ENCODE measurements at places on chromosomes 13 and 19.

DNA sequence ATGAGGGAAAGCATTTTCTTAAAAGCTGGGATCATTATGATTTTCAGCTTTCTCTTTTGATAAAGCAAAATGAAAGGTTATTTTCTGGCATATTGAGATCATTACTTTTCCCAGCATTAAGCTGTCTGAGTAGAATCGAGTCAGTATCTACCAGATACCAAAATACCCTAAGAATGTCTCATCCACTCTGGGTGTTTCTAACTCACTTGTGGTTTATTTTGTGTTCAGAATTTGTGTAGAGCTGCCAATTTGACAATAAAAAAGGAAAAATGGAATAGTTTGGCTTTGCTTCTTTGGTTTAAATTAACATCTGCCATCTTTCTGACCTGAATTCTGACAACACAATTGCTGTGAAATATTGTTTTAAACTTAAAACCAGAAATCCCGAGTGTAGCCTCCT lies 438.7 kb upstream of the ARGLU1 start:
- no peak for DNase-seq

DNA sequence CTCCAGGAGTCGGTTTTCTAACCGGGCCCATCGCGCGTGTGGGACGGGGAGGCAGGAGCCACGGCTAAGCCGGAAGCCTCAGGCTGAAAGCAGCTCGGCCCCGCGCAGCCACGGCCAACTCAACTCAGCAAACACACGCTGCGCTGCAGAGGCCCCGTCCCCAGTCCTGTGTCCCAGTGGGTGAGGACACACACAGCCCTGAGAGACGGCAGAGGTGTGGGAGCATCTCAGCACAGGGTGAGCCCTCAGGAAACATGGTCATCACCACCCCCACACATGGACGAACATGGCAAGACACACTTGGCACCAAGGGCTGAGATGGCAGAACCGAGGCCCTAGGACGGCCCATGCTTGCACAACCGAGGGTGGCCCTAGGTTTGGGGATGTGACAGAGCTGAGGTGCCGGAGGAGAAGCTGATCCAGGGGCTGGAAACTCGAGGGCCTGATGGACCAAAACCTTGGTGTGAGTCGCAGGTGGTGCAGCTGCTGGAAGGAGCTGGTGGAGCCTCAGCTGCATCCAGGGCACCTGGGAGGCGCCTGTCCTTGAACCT lies 29.0 kb upstream of the C13orf46 start:
- DNase-seq = no peak

GRCh38 chr13:92573467-92574057 lies 653.0 kb upstream of the GPC6 start:
- DNase-seq = no peak

DNA sequence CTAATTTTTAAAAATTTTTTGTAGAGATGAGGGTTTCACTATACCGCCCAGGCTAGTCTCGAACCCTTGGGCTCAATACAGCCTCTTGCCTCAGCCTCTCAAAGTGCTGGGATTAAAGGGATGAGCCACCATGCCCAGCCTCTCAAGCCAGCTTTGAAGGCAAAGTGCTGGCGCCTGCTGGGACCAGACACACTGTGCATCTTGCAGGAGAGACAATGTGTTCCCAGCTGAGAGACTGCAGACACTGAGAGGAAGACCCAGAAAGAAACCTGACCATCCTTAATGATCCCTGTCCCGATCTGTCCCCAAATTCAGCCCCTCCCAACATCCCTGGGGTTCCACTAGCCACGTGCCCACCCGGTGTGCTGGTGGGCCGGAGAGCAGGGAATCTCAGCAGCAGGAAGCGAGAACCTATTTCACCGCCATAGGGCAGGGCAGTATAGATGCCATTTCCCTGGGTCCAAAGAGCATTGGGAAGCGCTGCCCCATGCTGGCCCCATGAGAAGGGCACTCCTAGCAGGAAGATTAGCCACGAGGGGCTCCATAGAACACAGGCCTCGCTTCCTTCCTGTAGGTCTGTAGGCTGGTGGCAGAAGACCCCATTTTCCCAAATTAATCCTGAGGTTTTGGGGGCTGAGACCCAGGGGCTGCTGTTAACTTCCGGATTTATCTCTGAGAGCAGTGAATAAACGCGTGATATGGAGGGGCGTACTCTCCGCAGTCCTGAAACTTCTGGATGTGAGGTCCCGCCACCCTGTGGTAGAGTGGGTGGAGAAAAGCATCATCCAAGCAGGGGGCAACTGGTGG lies 968 bp downstream of the RAVER1 start:
- no peak for DNase-seq

GRCh38 chr13:51231456-51231855 lies 9.3 kb downstream of the FAM124A start:
- DNase-seq = no peak

GRCh38 chr19:18626906-18627305 lies 9.9 kb upstream of the KLHL26 start:
- DNase-seq = no peak

- DNase-seq = peak; percentile 85
Observed at GRCh38 chr13:99320693-99321481, 13.7 kb upstream of the GPR183 start.

GRCh38 chr19:34818270-34818669 lies 45.3 kb upstream of the ZNF599 start:
- no peak for DNase-seq

GRCh38 chr13:50672025-50672424 lies 171.5 kb downstream of the DLEU7 start:
- DNase-seq = no peak

GRCh38 chr19:10701955-10702525 lies 801 bp downstream of the QTRT1 start:
- peak; percentile 22 for DNase-seq

- DNase-seq = no peak
Observed at GRCh38 chr13:27639186-27639585, 17.5 kb downstream of the POLR1D start.

- no peak for DNase-seq
Observed at GRCh38 chr13:101775267-101775666, 322.8 kb downstream of the ITGBL1 start.

DNA sequence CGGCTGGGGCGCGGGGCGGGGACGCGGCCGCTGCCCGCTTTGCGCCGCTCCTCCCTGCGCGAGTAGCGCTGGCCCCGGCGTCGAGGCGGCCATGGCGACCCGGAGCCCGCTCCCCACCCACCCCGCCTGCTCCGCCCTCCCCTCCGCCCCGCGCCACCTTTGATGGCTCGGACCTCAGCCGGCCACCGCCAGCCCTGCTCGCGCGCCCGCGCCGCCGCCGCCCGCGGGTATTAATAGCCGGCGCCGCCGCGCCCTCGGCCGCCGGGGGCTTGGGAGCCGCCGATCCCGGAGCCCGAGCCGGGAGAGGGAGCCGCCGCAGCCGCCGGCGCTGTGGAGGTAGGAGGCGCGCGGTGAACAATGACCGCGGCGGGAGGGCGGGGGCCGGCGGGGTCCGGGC lies 261 bp downstream of the FARP1 start:
- DNase-seq = no peak

- no peak for DNase-seq
Observed at GRCh38 chr13:53507741-53508140, 479.1 kb downstream of the OLFM4 start.

DNA sequence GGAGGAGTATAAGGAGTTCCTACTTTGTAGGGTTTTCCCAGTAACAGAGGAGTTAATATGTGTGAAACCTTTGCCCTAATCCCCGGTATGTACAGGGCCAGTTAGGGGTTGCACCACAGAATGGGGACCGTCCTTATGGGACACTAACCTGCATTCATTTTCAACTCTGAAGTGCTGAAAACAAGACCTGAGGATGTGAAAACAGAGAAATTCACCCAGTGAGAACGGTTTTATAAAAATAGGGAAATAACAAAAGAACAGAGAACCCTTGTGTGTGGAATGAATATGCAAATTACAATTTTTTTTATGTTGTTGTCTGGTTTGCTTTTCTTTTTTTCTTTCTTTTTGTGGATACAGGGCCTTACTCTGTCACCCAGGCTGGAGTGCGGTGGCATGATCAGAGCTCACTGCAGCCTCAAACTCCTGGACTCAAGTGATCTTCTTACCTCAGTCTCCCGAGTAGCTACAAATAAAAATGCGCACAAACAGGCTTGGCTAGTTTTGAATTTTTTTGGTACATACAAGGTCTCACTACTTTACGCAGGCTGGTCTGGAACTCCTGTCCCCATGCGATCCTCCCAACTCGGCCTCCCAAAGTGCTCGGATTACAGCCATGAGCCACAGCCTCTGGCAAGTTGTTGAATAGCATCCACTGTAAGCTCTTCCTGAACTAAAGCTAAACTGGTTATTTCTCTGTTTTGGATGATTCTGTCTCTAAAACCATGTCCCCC lies 10.6 kb downstream of the CLC start:
- DNase-seq = no peak

- DNase-seq = no peak
Observed at GRCh38 chr19:30719189-30719998, 347.2 kb downstream of the ZNF536 start.

- DNase-seq = no peak
Observed at GRCh38 chr19:39870171-39870971, 24.2 kb upstream of the FBL start.

- no peak for DNase-seq
Observed at GRCh38 chr13:43079392-43079931, 56.1 kb downstream of the DNAJC15 start.

GRCh38 chr13:25280396-25280795 lies 6.9 kb downstream of the MTMR6 start:
- DNase-seq = no peak

GRCh38 chr19:48755084-48755641 lies at the start of gene FGF21:
Gene FGF21 (plus strand): TSS chr19:48755524. CDS start chr19:48756237, 713 bp downstream.
- DNase-seq = no peak

- DNase-seq = no peak
Observed at GRCh38 chr13:96200810-96201209, 110.9 kb downstream of the HS6ST3 start.

- peak; percentile 64 for DNase-seq
Observed at GRCh38 chr19:49142866-49143335, 12.3 kb downstream of the HRC start.

GRCh38 chr19:17974551-17974950 lies 7.6 kb downstream of the KCNN1 start:
- DNase-seq = no peak

DNA sequence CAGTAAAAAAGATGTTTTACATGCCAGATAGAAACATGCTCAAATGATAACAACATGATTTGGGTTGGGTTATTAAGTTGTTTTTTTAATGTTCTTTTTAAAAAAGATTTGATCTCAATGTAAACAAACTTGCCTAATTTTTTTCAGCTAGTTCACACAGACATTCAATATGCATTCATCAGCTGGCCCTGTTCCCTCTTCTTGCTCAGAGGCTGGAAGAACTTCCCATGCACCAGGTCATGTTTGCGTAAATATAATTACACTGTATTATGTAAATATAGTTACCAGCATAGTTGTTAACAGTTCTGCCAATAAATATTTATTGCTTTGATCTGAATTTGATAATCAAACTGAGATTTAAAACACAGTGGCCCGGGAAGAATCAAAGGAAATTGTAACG lies 70.6 kb downstream of the ATP11A start:
- no peak for DNase-seq

- DNase-seq = no peak
Observed at GRCh38 chr19:9000933-9001332, 9.3 kb downstream of the MUC16 start.

DNA sequence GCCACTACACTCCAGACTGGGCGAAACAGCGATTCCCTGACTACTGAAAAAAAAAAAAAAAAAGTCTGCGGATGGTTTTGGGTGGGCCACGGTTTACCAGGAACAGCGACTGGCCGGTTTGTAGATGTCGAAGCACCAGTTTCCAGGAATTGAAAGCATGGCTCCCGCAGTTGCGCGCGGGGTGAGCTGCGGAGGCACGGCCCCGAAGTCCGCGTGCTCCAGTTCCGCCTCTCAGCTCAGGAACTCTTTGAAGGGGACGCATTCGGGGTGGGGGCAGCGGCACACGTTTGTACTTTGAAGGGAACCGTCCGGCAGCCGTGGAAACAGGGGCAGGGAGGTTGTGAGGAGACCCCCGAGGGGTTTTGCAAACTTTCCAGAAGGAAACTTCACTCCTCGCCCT lies 27.1 kb upstream of the PABPC3 start:
- DNase-seq = no peak

DNA sequence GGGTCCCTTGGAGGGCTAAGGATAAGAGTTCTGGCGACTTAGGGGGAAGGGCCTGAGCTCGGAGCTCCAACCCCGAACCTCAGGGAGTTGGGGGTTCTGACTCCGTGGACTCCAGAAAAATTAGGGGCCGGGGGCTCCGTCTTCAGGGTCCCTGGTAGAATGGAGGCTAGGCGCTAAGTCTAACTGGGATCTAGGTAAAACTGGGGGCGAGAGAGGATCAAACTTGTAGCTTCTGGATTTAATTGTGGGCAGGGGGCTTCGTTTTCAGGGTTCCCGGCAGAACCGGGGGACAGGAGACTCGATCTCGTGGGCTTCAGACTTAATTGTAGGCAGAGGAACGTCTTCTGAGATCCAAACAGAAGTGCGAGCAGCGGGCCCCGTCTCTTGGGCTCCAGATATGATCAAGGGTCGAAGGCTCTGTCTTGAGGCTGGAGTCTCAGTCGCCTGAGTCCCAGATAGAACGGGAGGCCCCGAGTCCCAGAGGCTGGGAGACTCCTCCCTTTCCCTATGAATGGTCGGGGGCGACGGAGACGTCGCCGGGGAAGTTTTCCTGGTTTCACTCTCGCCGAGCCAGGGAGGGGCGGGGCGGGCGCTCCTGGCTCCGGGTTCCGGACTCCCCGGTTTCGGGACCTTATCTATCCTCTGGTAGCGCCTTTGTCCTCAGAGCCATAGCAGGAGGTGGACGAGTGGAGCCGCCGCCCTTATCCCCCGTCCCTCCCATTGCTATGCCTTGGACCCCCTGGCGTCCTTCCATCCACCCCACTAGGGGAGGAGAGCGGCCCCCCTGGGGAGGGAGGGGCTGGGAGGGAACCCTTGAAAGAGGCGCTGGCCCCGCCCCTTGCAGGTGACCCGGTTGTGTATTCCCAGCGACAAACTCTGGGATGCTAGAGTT lies 1.3 kb downstream of the NECTIN2 start:
- DNase-seq = peak; percentile 5

DNA sequence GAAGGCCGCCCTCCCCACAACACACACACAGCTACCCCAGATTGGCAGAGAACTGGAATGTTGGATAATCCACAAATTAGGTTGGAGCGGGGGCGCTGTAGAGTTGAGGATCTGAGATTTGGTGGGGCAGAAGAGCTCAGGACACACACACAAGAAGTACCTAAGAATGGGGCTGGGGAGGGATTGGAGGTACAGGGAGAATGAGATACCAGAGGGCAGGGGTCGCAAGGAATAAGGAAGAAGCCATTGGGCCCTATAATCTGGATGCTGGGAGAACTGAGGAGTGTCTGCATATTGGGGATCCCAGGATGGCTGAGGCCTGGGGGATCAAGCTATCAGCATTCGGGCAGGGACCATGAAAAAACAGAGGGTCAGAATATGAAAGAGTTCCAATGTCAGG lies 11.5 kb downstream of the SYT3 start:
- no peak for DNase-seq

Measured in CD4-positive, alpha-beta T cell treated with Interferon alpha-2 for 1 hour (primary cell).